ENCODE measurements at places on chromosomes 5 and 9.

- DNase-seq, result no peak
Observed at GRCh38 chr5:37400501-37400900, 21.4 kb downstream of the WDR70 start.

DNA sequence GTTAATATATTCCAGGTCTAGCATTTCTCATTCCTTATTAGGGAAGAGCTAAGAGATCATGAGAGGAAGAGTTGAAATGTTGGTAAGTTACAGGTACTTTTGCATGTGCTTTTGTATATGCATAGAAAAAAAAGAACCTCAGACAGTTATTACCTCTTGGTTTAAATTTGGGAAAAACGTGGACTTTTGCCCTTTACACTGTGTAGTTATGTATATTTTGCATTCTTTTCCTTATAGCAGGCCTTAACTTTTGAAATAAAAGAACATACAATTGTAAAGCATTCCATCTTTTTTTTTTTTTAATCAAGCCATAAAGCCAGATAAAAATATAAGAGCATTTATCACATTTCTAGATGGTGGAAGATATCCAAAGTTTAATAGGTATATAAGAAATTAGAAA is 61.4 kb downstream of the RIC1 start:
- no peak for DNase-seq

- peak; percentile 52 for DNase-seq
Observed at GRCh38 chr5:177312649-177313181, 1.0 kb upstream of the MXD3 start.

DNA sequence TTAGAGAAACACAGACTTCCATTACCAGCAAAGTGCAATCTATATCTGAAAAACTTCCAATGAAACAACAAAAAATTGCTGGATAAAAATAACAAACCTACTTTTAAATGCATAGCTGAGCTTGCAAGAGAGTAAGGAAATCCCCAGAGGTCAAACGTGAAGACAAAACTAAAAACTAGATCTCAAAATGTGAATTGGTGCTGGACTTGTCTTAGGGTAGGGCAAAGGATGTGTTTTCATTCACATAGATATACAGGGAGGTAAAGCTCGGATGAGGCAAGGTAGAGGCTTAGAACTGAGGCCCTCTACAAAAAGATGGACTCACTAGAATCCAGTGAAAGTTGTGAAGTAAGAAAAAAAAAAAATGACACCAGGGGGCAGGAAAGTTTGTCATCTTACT is 13.6 kb upstream of the RASA1 start:
- DNase-seq, result no peak

- no peak for DNase-seq
Observed at GRCh38 chr5:16674750-16675149, 58.0 kb upstream of the RETREG1 start.

DNA sequence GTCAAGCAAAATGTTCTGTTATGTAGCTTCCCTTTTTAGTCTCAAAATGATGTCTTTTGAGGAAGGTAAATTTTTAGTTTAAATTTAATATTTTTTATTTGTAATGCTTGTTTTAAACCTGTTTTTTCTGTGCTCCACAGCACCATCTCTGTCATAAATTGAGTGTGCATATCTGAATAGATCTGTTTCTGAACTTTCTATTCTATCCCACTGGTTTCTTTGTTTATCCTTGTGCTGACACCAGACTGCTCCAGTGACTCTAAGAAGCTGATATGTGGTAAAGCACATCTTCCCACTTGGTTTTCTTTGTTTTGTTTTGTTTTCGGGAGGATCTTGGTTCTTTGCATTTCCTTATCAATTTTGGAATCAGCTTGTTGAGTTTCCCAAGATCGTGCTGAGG is 7.1 kb upstream of the RNF145 start:
- no peak for DNase-seq

DNA sequence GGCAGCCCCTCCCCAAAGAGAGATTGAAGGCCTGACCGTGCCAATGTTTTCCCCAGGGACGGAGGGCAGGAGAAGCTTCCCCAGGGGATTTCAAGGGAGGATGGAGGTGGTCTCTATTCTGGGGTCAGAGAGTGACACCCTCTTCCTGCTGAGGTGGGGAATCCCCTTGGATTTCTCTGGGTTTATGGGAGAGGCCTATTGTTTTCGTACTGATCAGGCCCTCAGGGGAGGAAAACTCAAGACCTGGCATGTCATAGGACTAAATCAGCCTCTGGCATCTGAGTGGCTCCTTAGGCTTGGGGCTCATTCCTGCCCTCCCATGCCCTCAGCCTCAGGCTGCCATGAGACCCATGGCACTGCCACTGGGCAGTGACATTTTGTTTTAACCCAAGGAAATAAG is 44.6 kb downstream of the IRF1 start:
- no peak for DNase-seq

- no peak for DNase-seq
Observed at GRCh38 chr9:131145245-131145644, 19.9 kb downstream of the NUP214 start.

DNA sequence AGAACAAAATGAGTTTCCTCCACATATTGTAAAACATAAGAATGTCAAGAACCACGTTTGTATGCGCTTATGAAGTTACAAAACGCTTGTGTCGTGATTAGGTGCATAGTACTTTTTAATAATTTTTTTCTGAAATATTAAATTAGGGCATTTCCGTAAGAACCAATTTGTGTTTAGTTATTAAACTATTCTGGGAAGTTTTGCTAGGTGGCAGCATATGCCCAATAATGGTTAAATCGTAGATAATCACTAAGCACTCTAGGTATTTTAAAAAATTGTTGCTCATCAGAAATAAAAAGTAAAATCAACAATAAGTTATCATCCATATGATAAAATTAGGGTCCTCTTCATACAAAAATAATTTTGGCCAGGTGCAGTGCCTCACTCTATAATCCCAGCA is 5.4 kb downstream of the SRFBP1 start:
- DNase-seq, result no peak

DNA sequence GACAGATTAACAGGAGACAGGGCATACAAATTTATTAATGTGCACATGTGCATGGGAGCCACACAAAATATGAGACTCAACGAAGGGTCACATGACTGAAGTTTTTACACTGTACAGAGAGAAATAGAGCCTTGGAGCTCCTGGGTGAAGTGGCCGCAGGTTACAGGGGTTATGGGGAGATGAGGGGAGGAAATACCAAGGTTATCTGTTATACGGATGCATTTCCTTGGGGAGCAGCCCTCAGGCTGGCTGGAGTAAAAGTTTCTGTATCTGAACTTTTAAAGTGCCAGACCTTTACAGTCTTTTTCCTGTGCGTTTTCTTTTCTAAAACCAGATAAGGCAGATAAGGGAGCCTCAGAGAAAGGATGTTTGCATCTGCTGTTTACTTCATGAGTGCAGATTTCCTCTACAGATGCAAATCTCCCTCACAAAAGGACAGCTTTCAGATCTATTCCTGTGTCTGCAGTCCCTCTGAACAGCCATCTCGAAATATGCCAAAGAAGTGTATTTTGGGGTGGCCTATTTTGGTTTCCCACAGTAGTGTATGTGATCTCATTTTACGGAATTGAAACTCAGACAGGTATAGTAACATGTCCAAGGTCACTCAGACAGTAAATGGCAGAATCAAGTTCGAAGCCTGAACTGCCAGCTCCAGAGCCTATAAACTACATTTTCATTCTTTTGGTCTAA is 139.3 kb upstream of the FBXL17 start:
- no peak for DNase-seq

GRCh38 chr9:93963969-93964368 is 8.8 kb upstream of the BARX1 start:
- no peak for DNase-seq

DNA sequence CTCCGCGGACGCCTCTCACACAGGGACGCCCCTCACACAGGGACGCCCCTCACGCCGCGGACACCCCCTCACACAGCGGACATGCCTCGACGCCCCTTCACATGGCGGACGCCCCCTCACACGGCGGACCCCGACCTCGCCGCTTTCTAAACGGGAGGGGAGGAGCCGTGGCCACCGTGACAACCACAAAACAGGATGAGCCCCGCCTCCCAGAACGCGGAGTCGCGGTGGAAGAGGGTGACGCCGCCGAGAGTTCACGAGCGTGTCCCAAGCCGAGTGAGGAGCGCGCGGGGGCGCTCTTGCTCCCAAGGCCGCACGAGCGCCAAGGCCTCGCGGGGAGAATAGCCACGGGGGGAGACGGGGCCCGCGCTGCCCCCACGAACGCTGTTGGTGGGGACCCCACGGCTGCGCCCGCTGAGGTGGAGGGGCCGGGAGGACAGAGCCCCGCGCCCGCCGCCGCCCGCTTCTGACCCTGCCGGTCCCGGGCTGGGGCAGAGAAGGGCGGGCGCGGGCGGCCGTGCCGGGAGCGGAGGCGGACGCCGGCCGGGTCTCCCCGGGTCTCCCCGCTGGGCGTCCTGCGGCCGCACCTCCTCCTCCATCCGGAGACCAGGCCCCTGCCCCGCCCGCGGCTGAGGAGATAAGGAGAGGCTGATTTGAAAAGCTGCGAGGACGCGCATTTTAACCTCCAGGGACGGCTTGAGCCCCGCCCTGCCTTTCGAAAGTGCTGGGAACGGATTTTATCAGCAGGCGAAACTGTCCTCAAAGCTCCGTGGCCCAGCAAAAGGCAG is 3.9 kb upstream of the NKD2 start:
- DNase-seq, result peak; percentile 87

- no peak for DNase-seq
Observed at GRCh38 chr5:158492136-158492535, 607.6 kb downstream of the EBF1 start.

DNA sequence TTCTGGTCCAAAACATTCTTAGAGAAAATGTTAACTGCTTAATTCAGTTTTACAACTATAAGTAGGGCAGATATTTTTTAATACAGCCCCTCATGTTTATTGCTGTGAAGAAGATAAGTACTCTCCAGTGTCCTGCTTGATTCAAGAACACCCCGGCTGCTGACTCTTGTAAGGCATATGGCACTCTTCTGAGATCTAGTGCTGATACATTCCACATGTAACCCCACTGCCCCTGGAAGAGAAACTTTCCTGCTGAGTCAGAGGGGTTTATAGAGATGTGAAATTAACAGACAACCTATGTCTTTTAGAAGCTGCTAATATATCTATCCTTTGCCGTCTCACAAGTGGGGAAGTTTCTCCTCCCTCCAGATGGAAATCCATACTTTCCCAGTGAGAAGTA is 1.0 kb upstream of the MINAR2 start:
- no peak for DNase-seq

- peak; percentile 63 for DNase-seq
Observed at GRCh38 chr5:115180165-115180709, 10.5 kb upstream of the TRIM36 start.

- no peak for DNase-seq
Observed at GRCh38 chr9:117088140-117088539, 326.7 kb downstream of the ASTN2 start.

DNA sequence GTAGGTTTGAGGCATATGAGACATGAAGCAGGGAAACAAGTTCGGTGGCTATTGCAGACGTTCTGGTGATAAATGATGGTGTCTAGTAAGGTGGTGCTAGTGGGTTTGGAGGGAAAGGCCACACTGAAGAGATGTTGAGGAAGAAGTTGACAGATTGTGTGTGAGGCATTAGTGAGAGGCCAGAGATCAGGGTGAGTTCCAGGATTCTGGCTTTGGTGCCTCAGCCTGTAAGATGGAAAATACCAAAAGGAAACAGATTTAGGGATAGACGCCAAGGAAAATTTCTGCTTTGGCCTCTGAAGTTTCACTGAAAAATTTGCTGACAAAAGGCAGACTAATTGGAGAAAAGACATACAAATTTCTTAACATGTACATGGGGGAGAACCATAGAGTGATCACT is 6.4 kb upstream of the PAIP1 start:
- DNase-seq, result no peak

DNA sequence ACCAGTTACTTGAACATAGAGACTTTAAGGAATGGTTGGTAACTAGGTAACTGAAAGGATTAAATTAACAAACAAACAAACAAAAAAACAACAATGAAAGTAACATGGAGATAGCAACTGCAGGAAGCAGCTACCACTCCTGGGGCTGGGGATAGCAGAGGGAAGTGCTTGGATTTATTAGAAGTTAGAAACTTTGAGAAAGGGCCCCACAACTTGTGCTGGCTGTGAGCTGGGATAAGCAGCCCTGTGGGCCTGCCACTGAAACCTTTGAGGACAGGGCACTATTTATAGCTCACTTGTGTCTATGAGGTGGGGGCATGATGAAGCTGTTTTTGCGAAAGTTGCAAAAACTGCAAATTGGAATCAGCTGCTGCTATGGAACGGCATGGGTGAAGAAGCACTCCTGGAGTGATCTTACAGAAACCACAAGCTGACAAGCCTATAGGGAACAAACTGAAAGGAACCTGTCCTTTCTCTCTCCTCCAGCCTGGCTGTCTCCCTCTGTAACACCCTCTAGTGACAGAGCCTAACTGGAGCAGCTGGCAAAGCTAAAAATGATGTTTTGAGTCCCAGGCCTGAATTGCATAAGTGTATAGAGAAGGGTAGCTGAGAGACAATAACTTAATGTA is 91.4 kb upstream of the RANBP6 start:
- no peak for DNase-seq

DNA sequence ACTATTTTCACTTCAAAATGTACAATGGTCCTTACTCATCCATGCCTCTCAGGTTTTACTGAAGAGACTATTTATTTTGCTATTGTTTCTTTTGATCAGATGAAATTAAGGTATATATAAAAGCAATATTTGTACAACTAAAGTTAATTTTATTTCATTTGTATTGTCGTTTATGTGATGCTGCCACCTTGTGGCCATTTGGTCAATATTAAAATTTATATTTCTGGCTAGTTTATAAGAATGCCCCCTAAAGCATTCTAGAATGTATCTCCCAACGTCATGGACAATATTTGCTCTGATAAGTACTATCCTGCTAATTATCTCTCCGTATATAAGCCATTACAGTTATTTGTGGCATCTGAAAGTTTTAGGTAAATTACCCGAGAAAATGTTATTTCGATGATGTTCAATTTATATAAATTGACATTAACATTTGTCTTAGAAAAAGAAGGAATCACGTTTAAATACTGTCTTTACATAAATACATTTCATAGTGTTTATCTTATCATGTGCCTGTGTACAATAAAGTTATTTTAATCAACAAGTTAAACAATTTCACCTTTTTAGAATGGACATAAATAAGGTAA is 680.0 kb downstream of the TAF11L14 start:
- DNase-seq, result no peak

DNA sequence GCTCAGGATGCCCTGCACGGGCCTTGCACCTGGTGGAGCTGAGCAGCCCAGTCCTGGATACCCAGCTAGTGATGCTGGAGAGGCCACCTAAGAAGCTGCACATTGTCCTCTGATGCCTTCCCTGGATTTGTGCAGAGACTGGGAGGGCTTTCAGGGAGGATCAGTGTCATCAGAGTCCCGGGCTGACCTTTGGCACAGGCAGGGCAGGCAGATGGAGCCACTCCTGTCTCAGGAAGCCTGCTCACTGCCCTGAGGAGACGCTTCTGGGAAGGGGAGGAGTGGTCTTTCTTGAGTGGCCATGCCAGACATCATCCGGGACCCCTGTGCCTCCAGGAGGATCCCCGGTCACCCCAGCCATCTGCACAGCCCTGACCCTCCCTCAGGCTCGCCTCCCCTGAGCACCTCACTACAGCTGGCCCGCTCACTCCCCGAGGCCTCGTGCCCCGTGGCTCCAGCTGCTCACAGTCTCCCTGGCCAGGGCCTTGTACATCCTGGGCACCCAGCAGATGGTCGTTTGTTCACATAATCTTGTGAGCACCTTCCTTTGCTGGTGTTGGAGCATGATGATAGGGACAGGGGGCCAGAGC is 47.2 kb upstream of the FCN2 start:
- DNase-seq, result no peak
